ENCODE measurements at places on chromosomes 1 and 21.
A peak's percentile ranks its signal among the peaks of the same experiment; 100 is the strongest.

DNA sequence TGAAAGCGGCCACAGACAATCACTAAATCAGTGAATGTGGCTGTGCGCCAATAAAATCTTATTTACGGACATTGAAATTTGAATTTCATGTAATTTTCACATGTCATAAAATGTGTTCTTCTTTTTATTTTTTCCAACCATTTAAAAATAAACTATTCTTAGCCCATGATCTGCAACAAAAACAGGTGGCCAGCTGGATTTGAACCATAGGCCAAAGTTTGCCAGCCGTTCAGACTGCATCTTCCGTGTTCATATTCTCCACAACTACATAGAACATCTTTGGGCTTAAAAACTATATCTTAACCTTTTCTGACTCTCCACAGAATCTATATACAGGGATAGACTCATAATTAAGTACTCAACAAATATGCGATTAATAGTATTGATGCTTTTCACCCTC lies 81.2 kb upstream of the RALGPS2 start:
- no peak for DNase-seq

DNA sequence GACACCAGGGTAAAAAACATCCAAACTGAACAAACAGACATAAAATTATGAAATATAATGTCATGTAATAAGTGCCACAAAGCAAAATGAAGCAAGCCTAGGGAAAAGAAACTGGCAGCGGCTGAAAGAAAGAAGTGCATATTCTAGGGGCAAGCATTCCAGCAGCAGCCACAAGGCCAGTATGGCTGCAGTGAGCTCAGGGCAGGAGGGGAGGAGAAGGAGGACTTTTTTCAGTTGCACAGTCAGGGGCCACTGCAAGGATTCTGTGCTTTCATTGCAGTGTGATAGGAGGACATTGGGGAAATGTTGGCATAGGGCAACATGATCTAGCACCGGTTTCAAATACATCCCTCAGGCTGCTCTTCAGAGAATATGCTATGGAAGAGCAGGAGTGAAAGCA lies 263.8 kb downstream of the NEGR1 start:
- DNase-seq: no peak

- DNase-seq: no peak
Observed at GRCh38 chr1:152980676-152981075, 3.2 kb upstream of the SPRR1A start.

DNA sequence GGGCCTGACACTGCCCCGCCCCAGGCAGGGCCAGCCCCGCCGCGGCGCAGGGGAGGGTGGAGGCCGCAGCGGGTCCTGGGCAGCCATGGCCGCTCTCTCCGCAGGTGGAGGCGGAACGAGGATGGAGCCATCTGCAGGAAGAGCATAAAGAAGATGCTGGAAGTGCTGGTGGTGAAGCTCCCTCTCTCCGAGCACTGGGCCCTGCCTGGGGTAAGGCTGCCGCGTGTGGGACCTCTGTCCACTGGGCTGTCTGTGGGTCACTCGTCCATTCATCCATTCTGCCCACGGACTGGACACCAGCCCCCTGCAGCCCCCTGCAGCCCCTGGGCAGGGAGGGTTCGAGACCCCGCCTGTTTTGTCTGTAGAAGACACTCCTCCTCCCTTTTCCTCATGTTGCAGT lies 18.4 kb upstream of the LRRC3 start:
- no peak for DNase-seq

GRCh38 chr1:104294259-104294658 lies 544.6 kb downstream of the AMY1C start:
- no peak for DNase-seq

DNA sequence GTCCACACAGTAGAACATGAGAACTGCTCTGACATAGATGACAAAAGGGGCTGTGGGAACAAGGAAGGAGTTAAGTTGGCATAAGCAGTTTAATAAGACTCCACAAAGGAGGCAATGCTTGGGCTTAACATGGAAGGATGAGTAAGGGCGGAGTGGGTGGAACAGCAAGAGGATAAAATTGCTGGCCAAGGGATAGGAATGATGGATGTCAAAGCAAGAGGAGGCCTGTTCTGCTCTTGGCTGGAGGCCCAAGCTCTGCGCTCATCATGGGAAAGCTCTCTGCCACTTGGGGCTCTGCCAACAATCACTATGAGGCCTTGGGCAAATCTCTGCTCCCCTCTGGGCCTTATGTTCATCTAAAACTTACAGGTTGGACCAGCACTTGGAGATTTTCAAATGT lies 98.3 kb upstream of the CAMK1G start:
- DNase-seq: no peak

GRCh38 chr1:31639543-31639942 lies 5.1 kb downstream of the PEF1 start:
- DNase-seq: no peak

GRCh38 chr1:154994591-154994990 lies 1.2 kb downstream of the LENEP start:
- no peak for DNase-seq

DNA sequence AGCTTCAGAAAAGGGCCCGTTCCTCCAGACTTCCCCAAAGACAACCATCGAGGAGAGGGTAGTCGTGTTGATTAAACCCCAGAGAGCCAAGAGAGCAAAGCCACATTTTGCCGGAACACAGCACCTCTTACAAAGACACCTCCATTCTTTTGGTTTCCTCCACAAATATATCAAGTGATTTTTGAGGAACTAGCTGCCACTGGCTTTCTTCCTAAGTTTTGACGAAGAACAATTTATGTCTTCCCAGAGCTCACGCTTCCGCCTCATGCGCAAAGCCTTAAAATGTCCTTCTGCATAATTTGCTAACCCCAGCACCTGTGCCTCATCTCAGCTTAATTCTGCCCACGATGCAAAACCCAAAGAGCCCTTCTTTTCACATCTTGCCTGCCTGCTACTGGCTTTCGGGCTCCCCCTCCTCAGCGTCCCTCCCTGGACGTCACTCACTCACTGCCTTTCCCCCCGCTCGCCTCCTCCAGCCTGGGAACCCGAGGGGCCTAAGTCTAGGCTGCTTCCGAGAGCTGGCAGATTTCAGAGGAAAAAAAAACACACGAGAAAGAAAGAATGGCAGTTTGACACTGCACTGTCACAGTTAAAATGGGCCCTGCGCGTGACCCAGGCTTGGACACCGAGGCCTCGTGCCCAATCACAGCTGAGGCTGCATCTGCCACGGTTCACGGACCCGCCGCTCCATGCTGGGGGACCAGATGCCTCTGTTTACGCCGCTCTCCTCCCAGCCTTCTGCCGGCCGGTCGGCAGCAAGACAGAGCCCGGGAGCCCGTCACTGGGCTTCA lies 77.6 kb upstream of the IFNAR2 start:
- peak; percentile 16 for DNase-seq

GRCh38 chr1:27284425-27285273 lies 37.3 kb upstream of the TMEM222 start:
- peak; percentile 28 for DNase-seq

GRCh38 chr1:94000510-94001282 lies 91.5 kb upstream of the GCLM start:
- no peak for DNase-seq

DNA sequence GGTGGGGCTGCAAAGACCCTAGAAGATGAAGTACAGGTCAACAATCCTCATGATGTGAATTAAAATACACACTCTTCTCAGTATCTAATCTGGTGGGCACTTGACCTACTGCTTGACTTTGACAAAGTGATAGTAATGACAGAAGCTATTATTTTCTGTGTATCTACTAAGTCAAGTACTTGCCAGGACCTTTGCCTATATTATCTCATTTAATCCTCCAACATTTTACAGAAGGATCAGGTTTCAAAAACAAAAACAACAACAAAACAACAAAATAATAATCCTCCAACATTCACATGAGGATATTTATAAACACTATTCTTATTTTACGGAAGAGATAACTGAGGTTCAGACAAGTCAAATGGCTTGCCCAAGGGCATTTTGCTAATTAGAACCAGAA lies 4.4 kb upstream of the CD48 start:
- no peak for DNase-seq

DNA sequence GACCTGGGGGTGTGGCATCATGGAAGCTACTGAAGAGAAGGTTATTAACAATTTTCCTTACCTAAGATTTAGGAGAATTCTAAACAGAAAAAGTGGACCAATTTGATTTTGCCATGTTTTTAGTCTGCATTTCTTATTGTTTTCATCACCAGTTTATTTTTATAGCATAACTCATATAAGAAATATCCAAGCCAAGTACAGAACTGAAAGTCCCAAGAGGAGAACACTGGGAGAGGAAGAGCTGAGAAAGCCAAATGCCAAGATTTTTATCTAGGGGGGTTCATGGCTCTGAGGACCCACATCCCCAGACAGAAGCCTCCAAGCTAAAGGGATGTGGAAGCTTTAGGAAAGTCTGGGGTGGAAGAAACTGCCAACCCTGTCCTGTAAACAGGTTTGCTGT lies 109.4 kb upstream of the DUSP10 start:
- DNase-seq: no peak

DNA sequence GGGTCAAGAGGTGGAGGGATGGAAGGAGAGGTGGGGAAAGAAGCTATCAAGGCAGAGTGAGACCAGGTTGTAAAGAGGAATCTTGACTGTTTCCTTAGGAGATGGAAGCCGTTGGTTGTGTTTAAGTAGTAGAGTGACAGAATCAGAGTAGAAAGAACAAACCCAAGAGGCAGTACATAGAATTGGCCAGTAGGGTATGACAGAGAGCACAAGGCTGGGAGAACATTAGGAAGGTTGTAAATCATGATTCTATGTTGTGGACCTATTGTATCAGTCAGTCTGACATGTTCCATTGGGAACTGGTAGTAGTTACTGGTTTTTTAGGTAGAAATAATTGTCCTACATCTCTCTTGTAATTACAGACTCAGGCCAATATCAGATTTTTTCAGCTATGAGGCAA lies 486.9 kb upstream of the USP24 start:
- no peak for DNase-seq

DNA sequence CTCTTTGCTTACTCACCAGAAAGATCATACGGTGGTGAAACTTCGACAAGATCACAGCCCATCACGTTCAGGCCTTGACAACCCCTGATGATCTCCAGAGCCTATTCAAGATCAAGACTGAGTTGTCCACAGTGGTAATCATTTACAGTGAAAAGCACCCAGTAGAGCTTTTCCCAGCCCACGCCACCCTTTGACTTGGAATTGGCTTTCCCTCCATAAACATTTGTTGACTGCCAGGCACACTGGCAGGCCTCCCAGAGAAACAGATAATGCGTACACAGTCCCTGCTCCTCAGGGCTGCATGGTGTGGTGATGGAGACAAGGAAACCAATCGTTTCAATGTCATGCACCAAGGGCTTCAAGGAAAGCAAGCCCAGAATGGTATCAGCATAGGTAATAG lies 10.1 kb downstream of the AGMAT start:
- no peak for DNase-seq

GRCh38 chr1:15033264-15033663 lies 120.3 kb upstream of the TMEM51 start:
- no peak for DNase-seq

DNA sequence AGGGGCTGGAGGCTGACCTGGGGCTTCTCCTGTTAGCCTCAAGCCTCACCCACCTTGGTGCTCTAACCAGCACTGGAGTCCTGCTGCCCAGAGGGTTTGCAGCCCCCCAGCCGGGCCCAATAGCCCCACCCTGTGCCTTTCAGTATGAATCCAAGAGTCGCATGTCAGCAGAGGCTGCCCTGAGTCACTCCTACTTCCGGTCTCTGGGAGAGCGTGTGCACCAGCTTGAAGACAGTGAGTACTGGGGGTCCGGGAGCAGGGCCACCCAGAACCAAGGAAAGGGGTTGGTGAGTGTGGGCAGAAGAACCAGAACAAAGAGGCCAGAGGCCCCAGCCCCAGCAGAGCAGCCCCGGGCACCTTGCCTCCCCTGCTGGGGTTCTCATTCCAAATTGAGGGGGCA lies 25.6 kb downstream of the CDK18 start:
- DNase-seq: no peak

- no peak for DNase-seq
Observed at GRCh38 chr1:12772520-12772919, 1.0 kb upstream of the PRAMEF12 start.

DNA sequence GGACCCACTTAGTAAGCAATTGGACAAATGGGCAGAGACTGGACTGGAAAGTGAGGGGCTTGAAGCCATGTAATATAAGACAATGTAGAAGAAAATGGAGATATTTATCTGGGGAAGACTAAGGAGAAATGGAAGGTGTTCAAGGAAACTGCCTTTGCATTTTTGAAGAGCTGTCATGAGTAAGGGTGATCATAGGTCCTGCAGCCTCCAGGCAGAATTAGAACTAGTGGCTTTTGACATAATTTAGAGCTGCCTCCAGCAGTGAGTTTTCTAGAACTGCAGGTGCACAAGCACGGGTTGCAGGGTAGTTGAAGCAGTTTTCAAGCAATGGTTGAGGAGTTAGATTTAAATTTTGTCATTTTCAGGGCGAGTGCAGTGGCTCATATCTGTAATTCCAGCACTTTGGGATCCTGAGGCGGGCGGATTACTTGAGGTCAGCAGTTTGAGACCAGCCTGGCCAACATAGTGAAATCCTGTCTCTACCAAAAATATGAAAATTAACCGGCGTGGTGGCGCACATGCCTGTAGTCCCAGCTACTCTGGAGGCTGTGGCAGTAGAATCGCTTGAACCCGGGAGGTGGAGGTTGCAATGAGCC lies 3.7 kb upstream of the CDC14A start:
- DNase-seq: no peak

GRCh38 chr1:27356619-27357280 lies 10.0 kb downstream of the MAP3K6 start:
- no peak for DNase-seq

- DNase-seq: no peak
Observed at GRCh38 chr21:43597052-43597451, 62.2 kb downstream of the HSF2BP start.

DNA sequence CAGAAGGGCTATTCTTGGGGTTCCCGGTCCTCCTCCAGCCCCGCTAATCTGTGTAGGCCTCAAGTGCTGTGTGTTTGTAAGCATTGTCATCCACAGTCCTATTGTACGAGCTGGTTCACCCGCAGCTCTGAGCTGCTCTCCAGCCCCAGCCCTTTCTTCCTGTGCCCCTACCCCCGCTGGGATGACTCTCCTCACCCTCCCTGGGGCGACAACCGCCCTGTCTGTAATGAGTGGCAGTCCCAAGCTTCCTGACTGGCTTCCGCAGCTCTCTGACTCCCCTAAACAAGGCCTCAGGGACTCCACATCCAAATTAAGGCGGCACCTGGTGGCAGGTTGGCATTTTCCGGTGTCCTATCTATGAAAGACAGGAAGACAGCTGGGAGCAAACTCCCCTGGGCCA lies 45.8 kb downstream of the TFF3 start:
- peak; percentile 88 for DNase-seq

DNA sequence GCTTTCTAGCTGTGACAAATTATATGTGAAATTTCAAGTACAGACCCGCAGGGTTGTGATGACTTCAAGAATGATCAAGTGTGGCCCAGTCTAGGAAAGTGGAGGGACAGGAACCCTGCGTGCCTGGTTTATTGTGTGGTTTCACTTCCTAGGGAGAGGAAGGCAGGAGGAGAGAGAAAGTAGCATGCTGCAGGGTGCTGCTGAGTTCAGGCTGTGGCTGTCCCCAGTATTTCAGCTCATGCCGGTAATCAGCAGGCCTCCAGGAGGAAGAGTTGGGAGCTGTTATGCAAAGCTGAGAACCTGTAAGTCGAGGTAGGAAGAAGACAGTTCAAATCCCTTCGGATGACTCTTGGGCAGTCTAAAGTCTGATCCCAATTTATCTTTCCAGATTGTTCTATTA lies 140.4 kb downstream of the ROR1 start:
- DNase-seq: no peak

All from bone marrow (tissue), 2 donors.